NCI-H2107 (cell line): ENCODE measurements at places on chromosomes 5 and 9.

DNA sequence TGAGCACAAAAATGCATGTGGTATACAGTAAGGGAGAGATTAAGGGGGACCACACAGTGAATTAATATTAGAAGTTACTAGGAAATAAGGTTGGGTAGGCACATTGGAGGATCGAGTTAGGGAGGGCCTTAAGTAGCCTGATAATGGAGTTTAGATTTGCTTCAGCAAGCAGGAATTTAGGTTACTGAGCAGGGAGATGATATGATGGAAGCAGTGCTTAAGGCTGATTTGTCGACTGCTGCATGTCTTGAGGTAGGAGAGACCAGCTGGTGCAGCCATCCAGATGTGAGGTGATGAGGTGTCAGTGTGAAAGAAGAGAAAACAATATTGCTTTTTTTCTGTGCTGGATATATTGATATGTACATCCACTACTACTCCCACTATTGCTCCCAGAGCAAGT is 55.2 kb upstream of the ACTBL2 start:
- no peak for DNase-seq

GRCh38 chr5:125595095-125595494 is 828.1 kb upstream of the GRAMD2B start:
- DNase-seq = no peak

DNA sequence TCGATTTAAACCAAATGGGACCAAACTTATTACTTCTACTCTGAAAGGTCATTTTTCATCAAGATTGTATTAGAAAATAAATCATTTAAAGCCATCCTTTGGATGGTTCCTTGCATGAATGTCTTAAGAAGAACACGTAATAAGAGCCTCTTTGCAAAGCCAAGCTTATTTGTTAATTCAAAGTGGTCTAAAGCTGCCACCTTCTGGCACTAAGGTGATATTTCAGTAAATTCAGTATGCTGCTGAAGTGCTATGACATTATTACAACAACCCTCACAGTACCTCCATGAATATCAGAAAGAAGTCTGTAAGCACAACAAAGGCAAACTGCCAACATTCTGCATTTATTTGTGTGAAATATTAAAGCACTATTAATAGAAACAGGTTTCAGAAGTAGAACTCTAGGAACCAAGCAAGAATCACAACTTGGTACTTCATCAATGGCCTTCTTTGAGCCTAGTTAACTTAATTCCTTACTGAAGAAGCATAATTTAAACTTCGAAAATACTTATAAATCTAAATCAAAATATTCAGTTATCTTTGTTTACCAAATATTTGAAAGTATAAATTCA is 53.1 kb upstream of the TYRP1 start:
- DNase-seq = peak; percentile 2

- DNase-seq = no peak
Observed at GRCh38 chr9:79021084-79021483, 550.7 kb upstream of the TLE4 start.

GRCh38 chr9:36866840-36867239 is 167.2 kb downstream of the PAX5 start:
- DNase-seq = no peak

- no peak for DNase-seq
Observed at GRCh38 chr9:70228611-70229010, 30.2 kb upstream of the SMC5 start.

- DNase-seq = no peak
Observed at GRCh38 chr9:119436261-119436660, 67.0 kb upstream of the BRINP1 start.

DNA sequence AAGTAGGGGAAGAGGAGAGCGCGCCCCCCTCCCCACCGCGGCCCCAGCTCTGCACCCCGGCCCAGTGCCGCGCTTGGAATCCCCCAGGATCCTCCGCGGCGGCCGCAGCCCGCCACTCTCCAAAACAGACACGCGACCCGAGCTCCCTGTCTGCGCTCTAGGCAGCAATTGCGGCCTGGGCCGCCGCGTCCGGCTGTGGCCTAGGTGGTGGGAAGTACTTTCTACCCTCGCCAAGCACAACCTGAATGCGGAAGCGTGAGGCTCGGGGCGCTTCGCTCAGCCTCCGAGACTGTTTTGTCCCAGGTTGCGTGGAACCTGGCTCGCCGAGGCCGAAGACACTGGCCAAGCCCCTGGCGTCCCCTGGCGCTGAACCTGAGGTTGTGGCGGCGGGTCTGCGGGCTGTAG is 3.3 kb upstream of the FOXB2 start:
- DNase-seq = no peak

DNA sequence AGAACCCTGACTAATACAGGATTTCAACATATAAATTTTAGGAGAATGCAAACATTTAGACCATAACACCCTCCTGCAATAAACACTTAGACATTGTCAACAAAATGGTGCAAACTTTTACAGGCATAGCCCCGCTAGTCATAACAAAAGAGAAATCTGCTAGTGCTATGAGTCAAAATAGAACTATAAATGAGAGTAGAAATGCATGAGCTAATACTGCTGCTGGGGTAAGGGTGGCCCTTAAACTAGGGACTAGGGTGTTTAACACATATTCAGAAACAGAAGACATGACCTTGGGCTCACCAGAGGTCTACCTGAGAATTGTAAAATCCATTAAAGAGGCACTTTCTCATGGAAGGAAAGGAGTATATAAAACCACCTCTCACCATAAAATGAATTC is 131.6 kb downstream of the TLR4 start:
- no peak for DNase-seq

DNA sequence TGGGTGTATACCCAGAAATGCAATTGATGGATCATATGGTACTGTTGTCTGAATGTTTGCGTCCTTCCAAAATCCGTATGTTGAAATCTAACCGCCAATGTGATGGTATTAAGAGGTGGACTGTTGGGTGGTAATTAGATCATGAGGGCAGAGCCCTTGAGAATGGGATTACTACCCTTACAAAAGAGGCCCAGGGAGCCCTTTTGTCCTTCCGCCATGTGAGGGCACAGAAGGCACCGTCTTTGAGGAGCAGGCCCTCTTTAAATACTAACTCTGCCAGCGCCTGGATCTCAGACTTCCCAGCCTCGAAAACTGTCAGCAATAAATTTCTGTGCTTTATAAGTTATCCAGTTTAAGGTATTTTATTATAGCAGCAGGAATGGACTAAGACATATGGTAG is 156.0 kb upstream of the OTULINL start:
- DNase-seq = no peak

- no peak for DNase-seq
Observed at GRCh38 chr5:148290271-148291195, 21.7 kb upstream of the SPINK7 start.

- DNase-seq = peak; percentile 43
Observed at GRCh38 chr9:14542071-14542470, 151.2 kb downstream of the ZDHHC21 start.

- DNase-seq = no peak
Observed at GRCh38 chr9:133167096-133167730, 3.5 kb upstream of the GBGT1 start.

DNA sequence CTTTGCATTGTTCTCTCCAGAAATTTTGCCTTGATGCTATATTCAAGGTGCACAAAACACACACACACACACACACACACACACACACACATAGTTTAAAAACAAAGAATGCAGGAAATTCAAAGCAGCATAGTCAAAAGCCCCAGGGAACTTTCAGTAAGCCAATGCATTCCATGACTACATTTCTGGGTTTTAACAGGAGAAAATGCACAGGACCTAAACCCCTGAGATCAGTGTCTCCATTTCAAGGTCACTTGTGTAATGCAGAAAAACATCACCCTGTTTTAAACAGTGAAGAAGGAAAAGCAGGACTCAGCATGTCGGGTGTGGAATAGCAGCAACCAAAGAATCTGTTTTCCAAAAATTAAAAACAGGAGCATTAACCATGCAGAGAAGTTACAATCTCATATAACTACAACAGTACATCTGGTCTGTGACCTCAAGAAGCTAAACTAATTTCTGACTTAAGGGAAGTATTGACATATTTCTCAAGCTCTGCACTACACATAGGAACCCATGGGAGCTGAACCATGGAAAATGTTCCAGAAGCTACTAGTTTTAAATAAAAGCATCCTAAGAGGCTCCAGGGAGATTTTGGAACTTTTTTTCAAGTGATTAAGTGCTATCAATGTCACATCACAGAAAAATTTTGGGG is 296.7 kb downstream of the HINT1 start:
- no peak for DNase-seq

GRCh38 chr5:9399094-9399493 is 146.8 kb downstream of the SEMA5A start:
- DNase-seq = no peak

GRCh38 chr5:172140120-172140519 is 47.9 kb downstream of the STK10 start:
- DNase-seq = no peak

GRCh38 chr5:78354066-78354670 is 6.2 kb upstream of the SCAMP1 start:
- no peak for DNase-seq

DNA sequence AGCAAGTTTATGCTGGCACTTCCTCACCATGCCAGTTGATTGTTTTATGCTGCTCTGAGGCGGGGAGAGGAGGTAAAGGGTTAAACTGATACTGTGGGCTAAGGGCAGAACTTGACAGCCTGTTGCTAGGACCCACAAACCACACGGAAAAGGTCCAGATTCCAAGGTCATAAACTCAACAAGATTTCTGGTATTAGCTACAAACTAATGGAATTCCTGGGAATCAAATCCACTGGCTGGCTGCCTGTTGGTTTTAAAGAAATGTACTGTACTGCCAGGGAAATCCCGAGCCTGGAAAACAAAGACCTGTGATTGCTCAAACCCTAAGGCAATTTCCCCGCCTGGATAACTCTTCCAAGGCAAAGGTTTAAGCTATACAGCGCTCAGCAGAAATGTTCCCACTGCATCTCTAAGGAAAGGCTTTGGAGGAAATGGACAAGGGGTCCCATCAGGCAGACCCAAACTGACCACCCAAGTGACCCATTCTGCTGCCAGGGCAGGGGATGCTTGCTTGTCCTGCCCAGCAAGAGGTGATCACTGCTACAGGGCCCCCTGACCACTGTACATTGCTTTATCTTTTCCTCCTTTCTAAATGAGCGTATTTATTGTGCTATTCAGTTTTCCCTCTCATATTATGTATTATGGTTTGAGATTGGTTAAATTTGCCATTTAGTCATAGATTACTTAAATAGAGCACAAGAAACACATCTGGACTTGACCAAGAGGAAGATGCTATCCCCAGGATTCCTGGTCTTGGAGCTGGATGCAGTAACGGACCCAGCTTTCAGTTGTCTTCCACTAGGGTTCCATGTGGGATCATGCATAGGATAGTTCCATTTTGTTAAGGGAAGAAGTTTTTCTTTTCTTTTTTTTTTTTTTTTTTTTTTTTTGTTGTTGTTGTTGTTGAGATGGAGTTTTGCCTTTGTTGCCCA is 124.3 kb downstream of the SUSD1 start:
- DNase-seq = no peak

DNA sequence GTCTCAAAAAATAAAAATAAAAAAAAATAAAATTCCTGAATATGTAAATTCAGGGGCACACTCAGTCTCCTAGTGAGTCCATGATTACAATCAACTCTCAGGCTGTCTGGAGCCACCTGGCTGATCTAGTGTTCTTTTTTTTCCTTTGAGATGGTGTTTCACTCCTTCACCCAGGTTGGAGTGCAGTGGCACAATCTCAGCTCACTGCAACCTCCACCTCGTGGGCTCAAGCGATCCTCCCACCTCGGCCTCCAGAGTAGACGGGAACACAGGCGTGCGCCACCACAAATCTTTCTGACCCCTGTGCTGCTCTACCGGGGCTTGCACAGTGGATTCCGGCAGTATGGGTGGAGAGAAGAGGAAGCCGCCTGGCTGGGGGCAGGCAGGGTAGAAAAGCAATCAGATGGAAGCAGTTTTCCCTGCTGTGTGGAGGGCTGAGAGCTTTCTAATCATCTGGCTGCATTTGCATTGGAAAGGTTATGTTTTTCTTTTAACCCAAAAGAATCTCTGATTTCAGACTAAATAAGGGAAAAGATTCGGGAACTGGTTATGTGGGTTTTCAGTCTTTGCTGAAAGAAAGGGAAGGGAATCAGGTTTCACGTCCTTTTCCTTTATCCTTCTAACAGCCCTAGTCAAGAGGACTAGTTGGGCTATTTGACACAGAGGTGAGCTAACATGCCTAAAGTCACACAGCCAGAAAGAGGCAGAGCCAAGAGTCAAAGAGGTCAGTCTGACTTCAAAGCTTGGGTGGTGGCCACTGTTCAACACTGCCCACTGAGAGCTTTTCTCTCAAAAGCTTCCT is 26.3 kb upstream of the CORO2A start:
- no peak for DNase-seq

GRCh38 chr9:131889437-131890251 is 149.8 kb upstream of the RAPGEF1 start:
- no peak for DNase-seq
